ENCODE measurements at places on chromosomes 4 and X. TPM values are rescaled to one million over a fixed set of nuclear protein-coding genes. Genes with fewer than 3 reads are reported as not detected.

GRCh38 chrX:13411496-13412207 lies 91.8 kb upstream of the ATXN3L start:
- DNase-seq, result no peak

GRCh38 chr4:108533876-108534275 lies 86.5 kb upstream of the RPL34 start:
- DNase-seq, result no peak

- no peak for DNase-seq
Measured at GRCh38 chr4:2831611-2832308, 11.9 kb upstream of the ADD1 start.

DNA sequence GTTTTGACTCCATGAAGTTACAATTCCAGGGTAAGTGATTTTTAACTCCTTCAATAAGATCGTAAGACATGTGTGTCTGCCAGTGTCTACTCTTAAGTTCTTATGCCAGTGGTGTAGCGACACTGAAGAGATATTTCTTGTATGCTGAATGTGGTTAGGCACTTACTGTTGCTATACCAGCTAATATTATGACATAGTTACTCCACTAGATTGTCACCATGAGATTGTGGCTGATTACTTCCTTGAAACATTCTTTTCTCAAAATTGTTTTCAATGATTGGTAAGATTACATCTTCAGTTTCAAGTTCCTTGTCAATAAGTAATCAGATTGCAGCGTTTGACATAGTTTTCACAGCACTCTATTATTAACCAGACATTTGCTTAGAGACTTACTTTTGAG lies 60.6 kb upstream of the PAGE5 start:
- no peak for DNase-seq

DNA sequence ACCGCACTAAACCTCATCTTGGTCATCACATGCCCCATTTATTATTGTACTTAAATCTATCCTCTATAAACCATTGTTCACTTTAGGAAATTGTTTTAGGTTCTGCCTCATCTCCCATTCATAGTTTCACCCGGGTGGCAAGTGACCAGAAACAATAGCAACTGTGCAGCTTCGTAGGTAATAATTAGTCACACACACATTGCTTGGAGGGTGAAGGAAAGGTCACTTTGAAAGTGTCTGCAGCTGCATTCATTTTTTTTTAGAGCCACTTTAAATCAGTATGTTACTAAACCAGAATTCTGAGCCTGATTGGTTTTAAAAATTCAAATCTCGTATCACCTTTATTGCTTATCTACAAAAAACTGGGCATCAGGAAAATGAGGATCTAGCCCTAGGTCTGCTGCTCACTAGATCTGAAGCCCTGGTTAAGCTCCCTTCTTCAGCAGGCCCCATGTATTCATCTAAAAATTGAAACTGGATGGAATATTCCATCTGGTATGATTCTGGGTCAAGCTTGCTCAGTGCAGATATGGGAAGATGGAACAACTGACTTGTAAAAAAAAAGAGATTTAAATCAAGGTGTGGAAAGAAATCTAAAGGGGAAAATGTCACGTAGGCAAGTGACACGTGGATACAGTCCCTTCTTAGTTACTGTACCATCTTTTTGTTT lies 62.4 kb downstream of the LIMCH1 start:
- peak; percentile 77 for DNase-seq

Gene RAB33A
- 0.42 TPM for total RNA-seq

GRCh38 chr4:40548256-40548655 lies 81.4 kb downstream of the RBM47 start:
- peak; percentile 94 for DNase-seq

Gene NDP
- 29.2 TPM for total RNA-seq

GRCh38 chr4:134708616-134709015 lies 507.0 kb upstream of the PABPC4L start:
- no peak for DNase-seq

GRCh38 chr4:110229266-110229665 lies 30.9 kb upstream of the ELOVL6 start:
- DNase-seq, result no peak

DNA sequence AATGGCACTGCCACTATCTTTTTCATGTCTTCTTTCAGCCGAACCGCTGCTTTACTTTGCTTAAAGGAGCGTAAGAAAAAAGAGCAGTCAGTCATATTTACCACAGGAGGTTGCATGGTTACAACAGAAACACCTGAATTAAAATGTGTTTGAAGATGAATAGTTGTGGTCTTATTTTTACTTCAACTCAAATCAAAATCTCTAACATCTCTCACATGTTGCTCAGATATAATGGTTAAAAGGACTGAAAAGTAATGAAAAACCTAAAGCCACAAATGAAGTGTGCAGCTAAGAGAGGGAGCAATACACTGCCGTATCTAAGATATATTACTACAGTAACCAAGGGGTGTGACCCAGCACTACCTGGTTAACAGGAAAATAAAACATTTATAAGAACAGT lies 27.4 kb downstream of the FAM13A start:
- no peak for DNase-seq

GRCh38 chrX:68696267-68696990 lies 49.0 kb downstream of the STARD8 start:
- DNase-seq, result peak; percentile 32

Data from M059J (cell line).